ENCODE measurements at places on chromosomes 4 and X.

DNA sequence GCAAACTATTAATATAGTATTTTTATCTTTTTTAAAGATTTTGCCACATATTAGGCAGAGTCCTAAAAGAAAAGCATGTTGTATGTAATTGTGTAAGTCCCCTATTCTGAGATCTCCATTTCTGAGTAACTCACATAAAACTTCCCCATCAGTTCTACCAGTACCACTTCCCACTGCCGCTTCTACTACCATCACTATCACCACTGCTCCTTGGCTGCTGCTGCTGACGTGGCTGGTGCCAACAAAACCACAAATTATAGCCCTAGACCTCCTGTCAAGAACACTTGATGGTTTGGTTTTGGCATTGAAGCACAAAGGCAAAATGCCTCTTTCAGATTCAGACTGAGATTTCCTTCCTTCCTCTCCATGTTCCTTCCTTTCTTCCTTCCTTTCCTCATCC is 106.4 kb downstream of the MMRN1 start:
- no peak for DNase-seq

DNA sequence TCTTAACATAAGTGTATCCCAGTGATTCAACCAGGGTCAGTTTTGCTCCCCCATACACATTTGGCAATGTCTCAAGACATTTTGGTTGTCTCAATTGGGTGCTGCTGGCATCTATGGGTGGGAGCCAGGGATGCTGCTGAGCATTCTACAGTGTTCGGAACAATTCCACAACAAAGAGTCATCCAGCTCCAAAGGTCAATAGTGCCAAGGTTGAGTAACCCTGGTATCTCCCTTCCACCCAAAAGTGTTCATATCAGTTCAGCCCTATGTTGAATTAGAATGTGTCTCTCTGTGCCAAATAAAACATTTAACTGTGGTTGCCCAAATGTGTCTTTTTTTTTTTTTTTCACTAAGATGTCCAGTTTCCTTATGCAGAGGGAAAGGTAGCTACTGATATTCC is 129.4 kb upstream of the RAI2 start:
- no peak for DNase-seq

GRCh38 chr4:17770845-17771244 is 10.6 kb downstream of the FAM184B start:
- DNase-seq: peak; percentile 31

GRCh38 chr4:99022566-99022965 is 27.0 kb downstream of the METAP1 start:
- no peak for DNase-seq

- DNase-seq: no peak
These were observed 755.4 kb upstream of the HTR2C start for GRCh38 chrX:113828470-113828869.

DNA sequence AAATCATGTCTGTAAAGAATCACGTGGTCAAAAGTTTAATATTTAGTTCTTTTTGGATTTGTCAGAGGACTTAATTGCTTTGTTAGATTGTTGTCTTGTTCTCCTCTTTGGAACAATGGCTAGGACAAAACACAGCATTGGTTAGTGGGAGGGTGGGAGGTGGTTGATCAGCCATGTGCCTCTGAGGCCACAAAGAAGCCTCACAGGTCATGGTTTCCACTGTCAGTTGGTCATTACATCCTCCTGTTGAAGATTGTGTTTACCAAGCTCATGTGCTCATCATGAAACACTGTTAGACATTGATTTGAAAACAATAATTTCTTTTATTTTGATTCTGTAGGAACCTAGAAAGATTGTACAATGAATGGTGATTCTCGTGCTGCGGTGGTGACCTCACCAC is 31.9 kb downstream of the ADD1 start:
- DNase-seq: no peak

GRCh38 chr4:42460043-42460442 is 62.8 kb downstream of the SHISA3 start:
- DNase-seq: no peak

DNA sequence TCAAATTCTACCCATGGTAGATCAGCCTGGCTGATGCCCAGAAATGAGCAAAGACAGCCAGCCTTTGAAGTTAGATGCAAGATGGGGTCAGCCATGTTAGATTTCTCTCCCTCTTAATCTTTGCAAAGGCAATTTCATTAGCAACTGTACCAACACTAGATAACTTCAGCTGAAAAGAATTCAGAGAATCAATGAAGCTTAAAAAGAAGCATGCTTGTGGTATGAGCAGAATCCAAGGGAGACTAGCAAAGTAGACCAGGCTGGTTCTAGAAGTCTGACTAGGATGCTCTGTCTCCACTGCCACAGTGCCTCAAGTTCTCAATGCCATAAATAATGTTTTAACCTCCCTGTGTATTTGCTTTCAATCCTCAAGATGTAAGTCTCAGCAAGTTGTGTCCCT is 247.3 kb downstream of the SLC7A11 start:
- DNase-seq: peak; percentile 13

- DNase-seq: no peak
These were observed 79.4 kb downstream of the FAM53A start for GRCh38 chr4:1604706-1605205.

DNA sequence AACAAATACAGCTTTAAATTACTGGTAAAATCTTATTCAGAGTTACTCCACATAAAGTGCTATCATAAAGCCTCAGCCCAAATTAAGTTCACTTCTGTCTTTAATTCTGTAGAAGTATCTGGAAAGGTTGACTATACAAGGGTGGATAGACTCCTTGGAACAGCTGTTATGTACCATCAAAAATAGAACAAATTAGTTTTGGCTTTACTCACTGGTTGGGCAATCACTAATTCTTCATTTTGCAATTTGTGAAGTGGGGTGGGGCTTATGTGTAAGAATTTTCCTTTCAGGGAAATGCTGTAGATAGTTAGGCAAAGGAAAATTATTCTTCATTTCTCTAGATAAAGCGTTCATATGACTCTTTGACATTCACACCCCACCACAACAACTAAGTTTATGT is 7.8 kb downstream of the DIAPH2 start:
- DNase-seq: peak; percentile 38

DNA sequence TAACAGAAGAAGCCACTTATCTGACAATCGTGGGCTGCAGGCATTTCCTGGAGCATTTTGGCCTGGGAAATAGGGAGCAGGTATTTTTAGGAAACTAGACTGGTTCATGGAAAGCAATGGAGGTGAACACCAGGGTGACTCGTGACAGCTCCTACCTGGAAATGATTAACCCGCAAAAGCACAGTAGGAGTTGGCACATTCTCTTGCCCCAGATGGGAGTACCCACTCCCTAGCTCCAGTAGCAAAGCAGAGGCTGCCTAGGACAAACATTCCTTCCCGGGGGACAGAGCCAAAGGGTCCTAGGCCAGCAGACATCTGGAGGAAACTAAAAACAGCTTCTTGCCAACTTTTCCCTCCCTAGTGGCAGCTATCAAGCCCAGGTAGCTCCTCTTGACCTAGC is 29.0 kb downstream of the RTL5 start:
- no peak for DNase-seq

DNA sequence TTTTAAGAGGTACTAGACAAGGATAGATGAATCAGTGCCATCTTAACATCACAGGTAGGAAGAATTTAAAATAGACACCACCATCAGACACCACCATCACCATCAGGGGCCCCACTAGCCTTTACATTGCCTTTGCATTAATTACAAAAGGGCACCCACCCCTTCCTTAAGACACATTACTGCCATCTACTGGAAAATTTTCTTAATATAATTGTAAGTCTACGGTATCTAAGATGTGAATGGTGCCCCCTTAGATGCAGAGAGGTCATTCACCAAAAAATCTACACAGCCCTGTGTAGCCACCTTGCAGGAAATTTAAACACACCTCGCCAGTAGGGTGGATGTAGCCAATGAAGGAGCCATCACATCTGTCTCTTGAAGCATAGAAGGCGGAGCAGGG is 184.1 kb downstream of the MID1IP1 start:
- DNase-seq: peak; percentile 29
